ENCODE measurements at places on chromosomes 5 and 9.

DNA sequence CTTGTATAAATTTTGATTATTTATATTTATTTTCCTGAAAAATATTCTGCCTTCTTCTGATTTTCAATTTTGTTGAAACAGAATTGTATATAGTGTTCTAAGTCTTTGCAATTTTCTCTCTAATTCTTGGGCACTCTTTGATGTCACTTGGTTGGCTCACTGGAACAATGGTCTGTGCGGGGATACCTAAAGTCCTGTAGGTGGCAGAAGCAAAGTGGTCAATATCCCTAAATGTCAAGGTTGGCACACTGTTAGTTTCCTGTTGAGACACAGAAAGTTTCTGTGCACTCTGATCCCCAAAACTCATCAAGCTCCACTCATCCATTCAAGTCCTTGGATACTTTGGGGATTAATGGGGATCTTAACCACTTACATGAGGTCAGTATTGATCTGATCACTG, 480.8 kb upstream of the CCNG1 start:
- DNase-seq: no peak

DNA sequence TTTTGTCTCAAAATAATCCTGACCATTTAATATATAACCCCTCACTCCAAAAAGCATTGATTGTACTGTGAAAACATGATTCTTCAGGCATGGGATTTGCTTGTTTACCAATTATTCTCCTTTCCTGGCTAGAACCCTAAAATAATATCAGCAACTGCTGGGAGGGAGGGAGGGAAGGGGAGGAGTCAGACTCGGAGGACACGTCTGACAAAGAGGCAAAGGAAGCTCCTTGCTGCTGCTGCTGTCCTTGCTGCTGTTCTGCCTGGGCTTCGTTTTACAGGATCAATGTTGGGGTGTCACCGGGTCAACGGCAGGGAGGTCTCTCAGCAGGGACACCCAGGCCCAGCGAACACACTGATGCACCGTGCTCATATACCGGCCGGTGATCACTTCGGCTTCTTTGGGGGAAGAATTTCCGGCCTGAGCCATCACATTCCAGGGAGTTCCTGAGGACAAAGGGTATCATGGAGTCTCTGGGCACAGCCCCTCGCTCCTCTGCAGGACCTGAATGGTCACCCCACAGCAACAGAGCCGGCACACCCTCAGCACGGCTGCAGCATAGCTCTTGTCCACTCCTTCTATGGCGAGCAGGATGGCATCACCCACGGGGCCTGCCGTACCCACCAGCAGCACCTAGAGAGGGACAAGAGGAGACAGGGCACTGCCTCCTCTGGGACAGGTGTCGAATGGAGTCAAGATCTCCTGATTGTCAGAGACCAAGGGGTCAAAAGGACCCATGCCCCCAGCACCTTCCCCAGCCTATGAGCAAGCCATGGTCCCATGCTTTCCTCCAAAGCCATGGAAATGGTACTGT, 27.9 kb downstream of the MED10 start:
- no peak for DNase-seq

GRCh38 chr5:124025306-124025845, 513.4 kb downstream of the CSNK1G3 start:
- DNase-seq: no peak

GRCh38 chr5:8057769-8058168, 188.8 kb downstream of the MTRR start:
- no peak for DNase-seq

GRCh38 chr9:91784673-91785446, 165.2 kb downstream of the ROR2 start:
- DNase-seq: no peak

DNA sequence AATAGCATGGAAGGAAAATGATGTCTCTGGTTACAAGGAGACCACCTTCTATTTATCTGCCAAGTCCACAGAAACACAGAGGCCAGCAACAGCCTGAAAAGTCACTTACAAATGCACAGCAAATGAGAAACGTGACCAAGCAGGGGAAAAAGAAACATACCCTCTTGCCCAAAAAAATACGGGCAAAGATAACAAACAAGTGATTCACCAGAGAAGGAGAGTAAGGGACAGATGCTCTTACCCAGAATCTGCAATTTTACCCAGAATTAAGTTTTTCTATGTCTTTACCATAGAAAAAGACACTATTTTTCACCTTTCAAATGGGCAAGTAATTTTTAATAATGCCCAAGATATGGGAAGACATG, 28.1 kb downstream of the CAMSAP1 start:
- DNase-seq: no peak

DNA sequence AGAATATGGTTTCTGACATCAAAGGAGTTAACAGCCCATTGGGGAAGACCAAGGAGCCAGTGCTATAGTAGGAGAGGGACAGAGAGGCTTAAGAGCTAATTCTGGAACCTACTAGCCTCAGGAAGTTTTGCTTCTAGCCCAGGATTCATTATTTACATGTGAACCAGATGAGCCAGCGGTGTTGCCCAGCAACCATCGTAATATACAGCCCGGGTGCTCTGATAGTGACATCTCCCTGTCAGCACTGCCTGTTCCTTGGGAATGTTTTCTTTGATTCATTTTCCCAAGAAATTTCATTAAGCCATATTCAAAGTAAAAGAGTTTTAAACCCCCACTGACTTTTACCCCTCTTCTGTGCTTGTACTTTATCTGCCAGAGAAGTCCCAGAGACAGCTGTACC, 217.4 kb upstream of the ADAMTSL1 start:
- no peak for DNase-seq

- no peak for DNase-seq
These were observed 4.1 kb upstream of the CERCAM start for GRCh38 chr9:128416432-128417019.

DNA sequence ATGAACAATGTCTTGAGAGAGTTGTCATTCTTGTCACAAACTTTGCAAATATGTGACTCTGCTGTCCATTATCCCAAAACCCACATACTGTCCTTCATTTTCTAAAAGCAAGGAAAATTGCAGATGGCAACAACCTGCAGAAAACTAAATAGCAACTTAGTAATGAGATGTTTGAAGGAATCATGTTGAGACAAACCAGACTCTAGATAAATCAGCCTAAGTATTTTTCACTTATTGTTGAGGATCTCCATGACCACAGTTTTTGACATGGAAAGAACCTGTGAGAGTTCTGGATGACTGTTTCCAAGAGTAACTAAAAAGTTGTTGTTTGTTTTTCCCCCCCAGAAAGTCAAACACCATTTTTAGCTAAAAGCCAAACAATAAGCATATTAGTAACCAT, 535.2 kb upstream of the ZNF608 start:
- DNase-seq: no peak

DNA sequence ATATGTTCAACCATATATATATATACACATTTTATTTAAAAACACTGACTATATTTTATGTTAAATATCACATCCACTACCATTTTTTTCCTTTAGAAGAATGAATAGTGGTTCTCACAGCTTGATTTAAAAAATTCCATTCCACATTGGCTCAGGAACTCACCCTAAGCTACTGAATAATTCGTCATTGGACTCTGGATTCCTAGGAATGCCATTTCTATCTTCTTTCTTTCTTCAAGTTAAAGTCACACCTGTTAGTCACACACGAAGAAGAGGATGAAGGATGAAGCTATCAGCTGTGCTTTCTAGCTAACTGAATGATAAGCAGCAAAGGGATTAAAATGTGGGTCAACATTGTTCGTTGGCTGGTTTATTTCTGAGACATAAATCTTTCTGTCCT, 7.9 kb downstream of the ELOVL7 start:
- DNase-seq: no peak

DNA sequence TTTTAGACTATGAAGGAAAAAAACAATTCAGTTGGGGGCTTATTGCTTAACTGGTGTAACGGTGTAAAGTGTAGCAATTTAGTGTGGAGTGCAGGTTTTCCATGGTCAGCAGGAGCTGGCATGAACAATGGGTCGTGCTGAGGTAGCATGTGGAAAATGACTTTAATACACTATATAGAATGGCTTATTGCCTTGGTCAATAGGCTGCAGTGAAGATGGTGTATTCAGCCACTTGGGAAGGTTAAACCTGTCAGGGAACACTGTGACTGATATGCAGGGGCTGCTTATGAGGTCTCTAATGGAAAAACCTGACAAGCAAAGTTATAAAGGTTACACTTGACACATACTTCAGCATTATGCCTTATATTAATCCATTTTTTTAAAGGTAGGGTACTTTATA, 764.7 kb upstream of the ARRDC3 start:
- no peak for DNase-seq

DNA sequence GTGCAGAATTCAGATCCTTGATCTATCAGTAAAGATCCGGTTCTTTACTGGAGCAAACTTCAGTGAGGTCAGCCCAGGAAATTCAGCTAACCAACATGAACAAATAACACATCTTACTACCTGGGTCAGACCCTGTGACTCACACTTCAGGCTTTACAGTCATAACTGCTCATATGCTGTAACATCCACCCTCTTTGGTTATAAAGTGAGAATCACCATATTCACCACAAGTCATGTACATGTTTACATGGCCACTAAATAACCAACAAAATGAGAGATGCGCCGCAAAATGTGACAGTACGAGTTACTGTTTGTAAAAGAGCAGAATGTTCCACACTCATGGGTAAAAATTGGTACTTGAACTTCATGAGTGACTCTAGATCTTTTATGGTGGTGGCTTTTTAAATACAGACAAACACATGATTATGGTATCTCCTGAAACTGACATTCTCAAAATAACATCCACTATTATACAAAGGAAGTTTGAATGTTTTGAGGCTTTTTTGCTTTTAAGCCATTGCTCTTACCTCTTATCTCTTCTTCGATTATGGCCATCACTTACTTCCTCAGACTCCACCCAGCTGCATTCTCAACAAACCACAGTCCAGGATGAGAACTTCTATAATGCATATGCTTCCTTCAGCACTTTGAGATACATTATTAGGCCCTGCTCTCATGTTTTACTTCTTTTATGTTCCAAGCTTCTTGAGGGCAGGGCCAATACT, 516.6 kb downstream of the RAB3C start:
- peak; percentile 44 for DNase-seq

- no peak for DNase-seq
These were observed 60.9 kb downstream of the RGS3 start for GRCh38 chr9:113524468-113524867.

GRCh38 chr5:9148242-9148641, 397.6 kb downstream of the SEMA5A start:
- no peak for DNase-seq

DNA sequence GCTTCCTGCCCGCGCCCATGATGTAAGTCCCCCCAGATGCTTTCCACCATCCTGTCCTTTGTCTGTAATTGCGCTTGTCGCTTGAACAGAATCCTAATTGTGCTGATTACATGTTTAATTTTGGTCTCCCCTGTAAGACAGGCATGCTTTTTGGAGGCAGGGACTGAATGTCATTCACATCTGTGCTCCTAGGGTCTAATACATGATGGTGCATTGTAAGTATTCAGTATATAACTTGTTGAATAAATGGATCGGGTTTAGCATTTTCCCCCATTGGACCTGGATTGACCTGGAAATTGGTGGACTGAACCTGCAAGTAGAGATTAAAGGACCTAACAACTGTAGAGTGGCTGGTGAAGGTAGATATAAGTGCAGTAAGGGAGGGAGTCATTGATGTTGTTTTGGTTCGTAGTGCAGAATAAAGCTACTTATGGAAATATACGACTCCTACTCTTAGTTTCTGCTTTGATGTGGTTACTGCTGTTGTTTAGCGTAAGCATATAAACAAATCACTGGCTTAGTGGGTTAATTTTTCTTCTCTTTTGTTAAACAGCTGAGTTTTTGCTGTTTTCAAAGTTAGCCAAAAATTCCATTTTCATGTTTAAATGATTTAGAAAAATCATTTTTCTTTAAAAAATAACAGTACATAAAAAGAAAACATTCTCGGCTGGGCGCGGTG, 57.3 kb downstream of the TRIO start:
- no peak for DNase-seq

GRCh38 chr9:108759399-108759798, 96.4 kb downstream of the ACTL7B start:
- DNase-seq: no peak

DNA sequence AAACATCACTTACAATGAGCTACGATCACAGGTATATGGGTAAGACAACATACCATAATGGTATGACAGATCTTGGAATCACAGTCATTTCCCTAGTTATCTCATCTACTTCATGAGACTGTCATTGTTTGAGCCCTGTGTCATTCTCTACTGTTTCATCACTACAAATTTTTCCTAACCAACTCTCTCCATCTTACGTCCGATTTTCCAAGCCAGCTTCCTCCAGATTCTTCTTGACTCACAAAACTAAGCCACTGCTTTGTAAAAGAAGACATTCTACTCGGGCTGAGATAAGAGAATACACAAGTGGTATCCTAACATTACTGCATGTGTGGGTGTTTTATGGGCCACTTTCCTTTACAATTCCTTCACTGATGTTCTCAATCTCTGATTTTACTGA, 49.6 kb downstream of the SERINC5 start:
- no peak for DNase-seq

GRCh38 chr9:127347831-127348776, 48.9 kb upstream of the SLC2A8 start:
- no peak for DNase-seq

- no peak for DNase-seq
These were observed 101.7 kb upstream of the PITX1 start for GRCh38 chr5:135135530-135136226.

DNA sequence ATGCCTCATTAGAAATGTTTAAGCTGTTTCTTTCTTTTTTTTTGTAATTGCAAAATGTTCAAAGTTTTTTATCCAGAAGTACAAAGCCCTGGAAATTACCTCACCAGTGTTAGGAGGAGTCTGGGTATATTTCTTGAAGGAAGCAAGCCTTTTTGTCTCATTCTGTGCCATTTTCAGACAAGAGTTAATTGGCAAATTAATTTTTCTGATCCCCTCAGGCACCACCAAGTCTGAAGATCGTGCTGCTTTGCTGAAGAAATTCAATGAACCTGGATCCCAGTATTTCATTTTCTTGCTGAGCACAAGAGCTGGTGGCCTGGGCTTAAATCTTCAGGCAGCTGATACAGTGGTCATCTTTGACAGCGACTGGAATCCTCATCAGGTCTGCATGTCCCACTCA, 94.9 kb downstream of the SMARCA2 start:
- DNase-seq: no peak

- DNase-seq: no peak
These were observed 111.6 kb downstream of the WNK2 start for GRCh38 chr9:93295456-93296076.

DNA sequence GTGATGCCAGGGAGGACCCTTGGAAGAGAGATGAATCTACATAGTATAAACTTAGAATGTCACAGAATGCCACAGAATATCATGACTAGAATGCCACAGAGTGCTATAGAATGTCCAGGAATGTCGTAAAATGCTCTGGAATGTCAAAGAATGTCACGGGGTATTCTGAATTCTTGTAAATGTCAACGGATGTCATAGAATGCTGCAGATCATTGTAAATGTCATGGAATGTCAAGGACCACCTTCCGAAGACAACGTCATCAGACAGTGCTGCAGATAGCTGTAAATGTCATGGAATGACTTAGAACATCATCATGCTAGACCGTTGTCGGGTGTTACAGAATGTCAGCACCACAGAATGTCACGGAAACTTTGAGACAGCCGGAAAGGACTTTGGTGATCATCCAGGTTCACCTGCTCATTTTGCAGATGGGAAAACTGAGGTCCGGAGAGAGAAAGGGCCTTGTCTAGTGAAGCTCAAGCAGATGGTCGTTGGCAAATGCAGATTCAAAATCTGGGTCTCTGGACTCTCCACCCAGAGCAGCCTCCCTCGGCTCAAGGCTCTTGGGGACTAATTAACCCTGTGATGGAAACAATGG, 117.1 kb downstream of the LHX2 start:
- DNase-seq: no peak

GRCh38 chr5:38184627-38185026, 73.7 kb upstream of the EGFLAM start:
- no peak for DNase-seq

All from CD4-positive, alpha-beta T cell treated with Interleukin-17A for 4 hours (primary cell).